NAMALWA (cell line): ENCODE measurements at places on chromosomes 16 and 17.

DNA sequence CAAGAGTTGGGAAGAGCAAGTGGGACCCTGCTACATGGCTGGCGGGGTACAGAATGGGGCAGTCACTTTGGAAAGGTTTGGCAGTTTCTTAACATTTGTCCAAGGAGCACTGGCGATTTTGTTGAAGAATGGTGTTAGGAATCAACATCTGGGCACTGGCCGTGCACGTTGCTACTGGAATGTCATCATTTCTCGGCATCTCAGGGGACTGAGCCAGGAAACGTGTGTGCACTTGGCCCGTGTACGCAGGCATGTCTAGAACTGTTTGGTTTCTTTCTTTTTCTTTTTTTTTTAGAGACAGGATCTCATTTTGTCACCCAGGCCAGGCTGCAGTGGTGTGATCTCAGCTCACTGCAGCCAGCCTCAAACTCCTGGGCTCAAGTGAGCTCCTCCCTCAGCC lies 17.3 kb upstream of the FOXK2 start:
- DNase-seq = no peak

- DNase-seq = no peak
Observed at GRCh38 chr16:79339863-79340262, 260.7 kb downstream of the MAF start.

DNA sequence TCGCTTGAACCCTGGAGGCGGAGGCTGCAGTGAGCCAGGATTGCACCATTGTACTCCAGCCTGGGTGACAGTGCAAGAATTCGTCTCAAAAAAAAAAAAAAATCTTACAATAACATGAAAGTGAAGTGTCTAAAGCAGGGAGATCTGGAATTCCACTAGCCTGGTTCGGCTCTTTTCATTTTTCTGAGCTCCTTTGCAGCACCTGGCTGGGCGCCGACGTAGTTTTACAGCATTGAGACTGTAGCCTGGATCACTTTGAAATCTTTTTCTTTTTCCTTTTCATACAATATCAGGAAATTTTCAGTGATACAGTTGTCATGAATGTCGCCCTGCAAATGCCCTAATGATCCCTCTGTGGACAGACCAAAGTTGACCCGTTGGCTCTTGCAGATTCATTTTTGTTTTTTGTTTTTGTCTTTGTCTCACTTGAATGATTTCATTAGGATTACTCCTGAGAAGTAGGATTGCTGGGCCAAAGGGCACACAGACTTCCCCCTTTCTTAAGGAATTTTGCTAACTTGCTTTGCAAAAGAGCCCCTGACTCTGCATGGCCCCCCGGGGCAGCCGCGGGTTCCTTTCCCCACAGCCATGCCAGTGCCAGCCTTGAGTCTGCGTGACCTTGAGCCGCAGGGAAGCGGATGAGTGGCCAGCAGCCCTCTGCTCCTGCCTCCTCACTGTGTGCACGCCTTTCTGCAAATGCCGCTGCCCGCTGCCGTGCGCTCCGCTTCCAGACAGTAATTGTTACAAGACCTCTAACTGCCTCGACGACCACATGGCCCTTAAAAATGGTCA lies 28.0 kb downstream of the CRISPLD2 start:
- no peak for DNase-seq

DNA sequence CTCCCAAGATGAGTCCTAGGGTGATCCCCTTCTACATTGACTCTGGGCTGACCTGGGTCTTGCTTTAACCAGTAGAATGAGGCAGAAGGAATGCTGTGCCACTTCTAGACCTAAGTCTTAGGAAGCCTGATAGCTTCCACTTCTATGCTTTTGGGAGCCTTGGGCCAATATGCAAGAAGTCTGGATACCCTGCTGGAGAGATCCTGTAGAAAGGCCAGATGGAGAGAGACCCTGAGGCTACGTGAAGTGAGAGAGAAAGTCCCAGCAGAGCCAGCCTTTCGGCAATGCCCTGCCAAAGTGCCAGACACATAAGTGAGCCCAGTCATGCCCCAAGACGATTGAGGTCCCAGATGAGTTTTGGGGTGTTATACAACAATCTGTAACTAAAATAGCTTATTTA lies 1.7 kb downstream of the KRT222 start:
- no peak for DNase-seq

- no peak for DNase-seq
Observed at GRCh38 chr17:57809879-57810278, 40.0 kb downstream of the MRPS23 start.

GRCh38 chr16:24049113-24049512 lies 207.0 kb upstream of the CACNG3 start:
- no peak for DNase-seq

DNA sequence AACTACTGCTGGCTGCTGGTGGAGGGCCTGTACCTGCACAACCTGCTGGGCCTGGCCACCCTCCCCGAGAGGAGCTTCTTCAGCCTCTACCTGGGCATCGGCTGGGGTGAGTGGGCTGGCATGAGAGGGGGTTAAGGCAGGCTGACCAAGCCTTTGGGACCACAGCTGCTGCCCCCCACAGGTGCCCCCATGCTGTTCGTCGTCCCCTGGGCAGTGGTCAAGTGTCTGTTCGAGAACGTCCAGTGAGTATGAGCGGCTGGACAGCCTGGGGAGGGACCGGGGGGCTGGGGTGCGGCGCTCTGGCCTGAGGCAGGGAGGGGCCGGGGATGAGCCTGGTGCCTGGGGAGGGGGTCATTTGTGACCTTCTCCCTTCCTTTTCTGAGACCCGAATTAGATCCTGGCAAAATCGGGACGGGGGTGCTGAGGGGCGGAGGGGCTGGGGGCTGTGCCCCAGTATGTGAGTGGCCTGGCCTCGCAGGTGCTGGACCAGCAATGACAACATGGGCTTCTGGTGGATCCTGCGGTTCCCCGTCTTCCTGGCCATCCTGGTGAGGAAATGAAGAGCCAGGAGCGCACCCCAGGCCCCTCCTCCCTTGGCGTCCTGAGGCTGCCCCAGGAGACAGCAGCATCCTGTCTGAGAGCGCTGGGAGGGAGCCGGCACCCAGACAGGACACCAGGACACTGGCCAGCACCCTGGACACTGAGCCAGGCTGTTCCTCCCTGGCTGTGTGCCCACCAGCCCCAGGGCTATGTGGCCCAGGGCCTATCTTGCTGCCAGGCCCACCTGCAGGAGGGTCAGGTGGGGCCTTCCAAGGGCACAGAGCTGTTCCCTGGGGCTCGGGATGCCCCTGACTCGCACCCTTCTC lies 8.0 kb downstream of the GCGR start:
- no peak for DNase-seq

- DNase-seq = peak; percentile 46
Observed at GRCh38 chr16:89863741-89864526, 9.5 kb upstream of the TCF25 start.

- peak; percentile 33 for DNase-seq
Observed at GRCh38 chr17:80361495-80362220, 53.3 kb upstream of the ENDOV start.

- DNase-seq = peak; percentile 57
Observed at GRCh38 chr17:17859909-17860765, 23.4 kb upstream of the SREBF1 start.

DNA sequence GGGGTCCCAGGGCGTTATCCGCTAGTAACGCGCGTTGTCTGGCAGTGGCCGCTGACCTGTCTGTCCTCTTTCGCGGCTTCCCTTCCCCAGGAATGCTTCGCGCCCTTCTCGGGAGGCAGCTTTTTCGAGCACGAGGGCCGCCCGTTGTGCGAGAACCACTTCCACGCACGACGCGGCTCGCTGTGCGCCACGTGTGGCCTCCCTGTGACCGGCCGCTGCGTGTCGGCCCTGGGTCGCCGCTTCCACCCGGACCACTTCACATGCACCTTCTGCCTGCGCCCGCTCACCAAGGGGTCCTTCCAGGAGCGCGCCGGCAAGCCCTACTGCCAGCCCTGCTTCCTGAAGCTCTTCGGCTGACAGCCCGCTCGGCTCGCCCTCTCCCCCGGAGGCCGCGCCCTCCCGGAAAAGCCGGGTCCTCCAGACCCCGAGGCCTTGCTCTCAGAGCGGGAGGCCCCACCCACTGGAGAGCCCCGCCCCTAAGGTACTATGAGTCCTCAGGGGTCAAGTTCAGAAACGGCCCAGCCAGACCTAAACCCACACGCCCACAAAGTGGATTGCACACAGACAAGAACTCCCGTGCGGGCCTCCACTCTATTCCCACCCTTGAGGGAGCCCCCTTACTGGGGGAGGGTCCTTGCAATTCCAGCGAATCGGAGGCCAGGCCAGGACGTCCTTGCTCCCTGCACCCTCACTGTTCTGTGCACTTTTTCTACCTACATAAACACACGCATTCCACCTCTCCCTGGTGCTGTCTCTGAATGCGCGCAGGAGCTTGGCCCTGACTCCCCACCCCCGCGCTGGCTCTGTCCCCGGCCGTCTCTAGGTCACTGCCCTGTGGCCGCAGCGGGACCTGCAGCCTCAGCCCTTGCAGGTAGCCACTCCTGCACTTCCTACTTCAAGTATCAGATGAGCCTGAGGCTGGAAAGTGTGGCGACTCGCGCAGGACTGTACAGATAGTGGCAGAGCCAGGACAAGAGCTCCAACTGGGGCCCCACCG lies 5.4 kb upstream of the SLC5A2 start:
- no peak for DNase-seq

DNA sequence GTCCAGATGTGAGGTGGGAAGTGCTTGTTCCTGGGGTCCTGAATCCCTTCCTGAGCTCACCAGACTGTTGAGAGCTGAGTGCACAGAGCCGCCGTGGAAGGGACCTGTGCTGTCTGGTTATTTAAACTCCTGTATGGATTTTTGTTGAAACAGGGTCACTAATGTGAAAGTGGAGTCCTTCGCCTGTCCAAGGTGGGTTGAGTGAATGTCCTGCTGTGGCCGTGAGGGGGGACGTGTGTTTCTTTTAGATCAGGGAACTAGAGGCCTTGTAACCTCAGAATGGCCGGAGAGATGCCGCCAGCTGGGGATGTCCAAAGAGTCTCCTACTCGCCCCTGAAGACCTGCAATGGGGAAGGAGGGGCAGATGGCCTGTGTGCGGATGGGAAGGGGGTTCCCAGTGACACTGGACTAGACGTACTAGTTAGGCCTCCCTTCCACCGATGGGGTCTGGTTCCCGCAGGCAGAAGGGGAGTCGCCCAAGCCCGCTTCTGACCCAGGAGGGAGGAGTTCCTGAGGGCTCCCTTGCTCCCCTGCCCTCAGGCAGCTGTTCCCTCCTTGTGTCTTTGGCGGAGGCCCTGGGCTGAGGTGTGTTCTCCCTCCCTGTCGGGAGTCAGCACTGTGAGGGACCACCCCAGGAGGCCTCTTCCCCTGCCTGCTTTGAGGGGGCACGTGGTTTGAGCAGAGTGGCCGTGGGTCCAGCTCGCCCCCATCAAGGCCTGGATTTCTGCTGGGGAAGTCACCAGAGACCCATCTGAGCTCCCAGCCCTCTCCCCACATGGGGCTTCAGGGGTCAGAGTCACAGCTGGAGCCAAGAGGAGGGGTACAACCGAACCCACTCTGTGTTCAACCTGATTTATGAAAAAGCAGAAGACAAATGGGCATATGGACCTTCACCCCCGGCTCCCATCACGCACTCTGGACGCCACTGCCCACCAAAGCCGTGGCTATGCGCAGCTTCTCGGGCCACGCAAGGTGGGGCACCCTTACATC lies 30.9 kb downstream of the OR1D5 start:
- DNase-seq = no peak

DNA sequence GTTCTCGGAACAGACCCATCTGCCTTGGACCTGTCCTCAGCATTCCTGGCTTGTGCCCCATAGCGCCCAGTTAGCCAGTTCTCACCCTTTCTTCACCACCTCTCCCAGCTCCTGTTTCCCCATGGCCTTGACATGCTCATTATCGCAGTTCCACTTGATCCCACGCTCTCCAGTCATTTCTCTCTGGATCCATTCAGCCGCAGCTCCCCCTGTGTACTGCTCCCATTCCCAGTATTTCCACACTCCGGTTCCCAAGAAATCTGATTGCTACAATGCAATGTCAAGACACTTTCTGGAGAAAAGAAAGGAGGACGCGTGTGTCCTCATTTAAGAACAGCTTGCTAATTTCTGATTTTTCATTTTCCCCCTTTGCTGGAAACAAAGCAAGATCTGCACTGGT lies 55.4 kb downstream of the TMEM186 start:
- no peak for DNase-seq

GRCh38 chr16:54135361-54136275 lies 151.0 kb downstream of the IRX3 start:
- DNase-seq = no peak

DNA sequence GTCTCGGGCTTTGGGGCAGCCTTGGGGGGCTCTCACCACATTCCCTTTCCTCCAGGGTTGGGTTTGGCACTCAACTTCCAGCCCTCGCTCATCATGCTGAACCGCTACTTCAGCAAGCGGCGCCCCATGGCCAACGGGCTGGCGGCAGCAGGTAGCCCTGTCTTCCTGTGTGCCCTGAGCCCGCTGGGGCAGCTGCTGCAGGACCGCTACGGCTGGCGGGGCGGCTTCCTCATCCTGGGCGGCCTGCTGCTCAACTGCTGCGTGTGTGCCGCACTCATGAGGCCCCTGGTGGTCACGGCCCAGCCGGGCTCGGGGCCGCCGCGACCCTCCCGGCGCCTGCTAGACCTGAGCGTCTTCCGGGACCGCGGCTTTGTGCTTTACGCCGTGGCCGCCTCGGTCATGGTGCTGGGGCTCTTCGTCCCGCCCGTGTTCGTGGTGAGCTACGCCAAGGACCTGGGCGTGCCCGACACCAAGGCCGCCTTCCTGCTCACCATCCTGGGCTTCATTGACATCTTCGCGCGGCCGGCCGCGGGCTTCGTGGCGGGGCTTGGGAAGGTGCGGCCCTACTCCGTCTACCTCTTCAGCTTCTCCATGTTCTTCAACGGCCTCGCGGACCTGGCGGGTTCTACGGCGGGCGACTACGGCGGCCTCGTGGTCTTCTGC lies 8.4 kb downstream of the SLC16A3 start:
- DNase-seq = no peak

DNA sequence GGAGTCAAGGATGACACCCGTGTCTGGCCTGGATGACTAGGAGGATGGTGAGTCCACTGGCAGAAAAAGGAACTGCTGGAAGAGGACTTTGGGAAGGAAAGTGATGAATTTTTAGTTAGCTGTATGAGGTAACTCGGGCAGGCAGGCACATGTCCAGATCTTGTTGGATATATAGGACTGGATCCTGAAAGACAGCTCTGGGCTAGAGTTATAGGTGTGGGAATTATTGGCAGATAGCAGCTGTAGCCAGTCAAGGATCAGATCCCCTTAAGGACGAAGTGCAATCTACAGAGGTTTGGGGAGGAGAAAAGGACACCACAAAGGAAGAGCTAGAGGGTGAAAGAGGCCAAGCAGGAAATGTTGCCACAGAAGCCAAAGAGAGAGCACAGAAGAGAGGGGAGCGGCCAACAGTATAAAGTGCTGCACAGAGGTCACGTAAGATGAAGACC lies 10.1 kb downstream of the CYB5D1 start:
- DNase-seq = no peak
